ENCODE measurements at places on chromosomes 1 and 21. TPM values are rescaled to one million over a fixed set of nuclear protein-coding genes. Genes with fewer than 3 reads are reported as not detected.

The TMED5 gene
- total RNA-seq = 39.4 TPM

The C1orf185 gene
- total RNA-seq = not detected

The TMEM52 gene
- 1.2 TPM for total RNA-seq

The STK40 gene
- 29.4 TPM for total RNA-seq

The TRIM58 gene
- 12.9 TPM for total RNA-seq

The ARV1 gene
- total RNA-seq = 22.9 TPM

The SOAT1 gene
- total RNA-seq = 10.0 TPM

The LAMB3 gene
- total RNA-seq = 14.7 TPM

The SPRR1A gene
- total RNA-seq = not detected

The FMO3 gene
- not detected for total RNA-seq

The PIGP gene
- total RNA-seq = 6.9 TPM

The CRABP2 gene
- 2.6 TPM for total RNA-seq

The NEXN gene
- 2.5 TPM for total RNA-seq

The ASCL5 gene
- total RNA-seq = not detected

The TFF1 gene
- not detected for total RNA-seq

The SYT2 gene
- not detected for total RNA-seq

The COL16A1 gene
- 59.6 TPM for total RNA-seq

Measured in A375 (cell line).